Spleen (tissue), 13 donors: ENCODE measurements at places on chromosomes 1 and 21. TPM values are rescaled to one million over a fixed set of nuclear protein-coding genes. Genes with fewer than 3 reads are reported as not detected.

- DNase-seq: no peak
These were observed 132.1 kb downstream of the TGFBR3 start for GRCh38 chr1:91753878-91754277.

DNA sequence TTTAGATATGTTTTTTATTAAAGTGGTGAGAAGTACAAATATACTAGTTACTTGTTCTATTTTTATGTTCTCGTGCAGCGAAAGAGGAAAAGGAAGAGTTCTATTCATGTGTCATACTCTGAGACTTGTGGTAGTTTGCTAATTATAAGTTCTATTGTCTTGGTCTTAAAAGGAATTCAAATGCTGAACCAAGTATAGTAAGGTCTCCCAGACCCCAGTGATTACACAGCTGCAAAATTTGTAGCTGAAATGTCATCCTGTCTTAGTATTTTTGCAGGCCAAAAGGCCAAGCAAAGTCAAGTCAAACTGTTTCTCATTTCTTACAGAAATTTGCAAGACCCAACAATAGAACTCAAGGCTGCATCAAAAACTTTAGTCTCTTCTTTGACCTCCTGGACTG lies 268.7 kb downstream of the CHRM3 start:
- no peak for DNase-seq

- no peak for DNase-seq
These were observed 102.3 kb upstream of the LMO4 start for GRCh38 chr1:87226341-87226760.

DNA sequence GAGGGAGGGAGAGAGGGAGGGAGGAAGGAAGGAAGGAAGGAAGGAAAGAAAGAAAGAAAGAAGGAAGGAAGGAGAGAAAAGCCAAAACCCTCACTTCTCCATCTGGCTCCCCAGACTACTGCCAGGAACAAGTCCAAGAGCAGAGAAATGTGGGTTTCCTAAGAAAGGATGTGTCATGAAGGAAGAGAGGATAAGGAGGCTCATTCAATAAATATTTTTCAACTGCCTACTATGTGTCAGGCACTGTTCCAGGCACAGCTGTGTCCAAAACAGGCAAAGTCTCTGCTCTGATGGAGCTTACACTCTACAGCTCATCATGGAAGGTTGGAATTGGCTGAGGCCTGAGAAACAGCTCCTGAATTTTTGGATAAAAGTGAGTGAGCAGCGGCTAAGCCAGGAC lies 42.6 kb upstream of the ATP2B4 start:
- DNase-seq: no peak

GRCh38 chr1:193113992-193114332 lies 7.9 kb upstream of the CDC73 start:
- no peak for DNase-seq

DNA sequence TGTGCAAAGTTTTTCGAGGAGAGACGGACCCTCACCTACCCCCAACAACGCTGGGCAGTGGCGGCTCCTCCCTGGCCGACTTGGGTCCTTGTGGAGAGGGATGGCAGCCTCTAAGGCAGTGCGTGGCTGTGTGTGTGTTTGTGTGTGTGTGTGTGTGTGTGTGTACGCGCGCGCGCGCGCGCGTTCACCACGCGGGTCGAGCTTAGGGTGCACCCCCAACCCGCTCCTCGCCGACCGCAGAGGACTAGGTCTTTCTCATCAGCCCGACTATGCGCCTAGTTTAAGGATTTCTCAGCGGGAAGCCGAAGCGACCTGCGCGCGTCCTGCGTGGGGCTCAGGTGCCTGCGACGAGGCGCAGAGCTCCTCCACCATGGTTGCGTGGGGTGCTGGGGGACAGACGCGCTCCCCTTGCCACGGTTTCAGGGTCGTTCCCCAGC lies 940 bp downstream of the SOX13 start:
- no peak for DNase-seq

GRCh38 chr1:82927753-82928152 lies 1071.2 kb downstream of the TTLL7 start:
- DNase-seq: no peak

DNA sequence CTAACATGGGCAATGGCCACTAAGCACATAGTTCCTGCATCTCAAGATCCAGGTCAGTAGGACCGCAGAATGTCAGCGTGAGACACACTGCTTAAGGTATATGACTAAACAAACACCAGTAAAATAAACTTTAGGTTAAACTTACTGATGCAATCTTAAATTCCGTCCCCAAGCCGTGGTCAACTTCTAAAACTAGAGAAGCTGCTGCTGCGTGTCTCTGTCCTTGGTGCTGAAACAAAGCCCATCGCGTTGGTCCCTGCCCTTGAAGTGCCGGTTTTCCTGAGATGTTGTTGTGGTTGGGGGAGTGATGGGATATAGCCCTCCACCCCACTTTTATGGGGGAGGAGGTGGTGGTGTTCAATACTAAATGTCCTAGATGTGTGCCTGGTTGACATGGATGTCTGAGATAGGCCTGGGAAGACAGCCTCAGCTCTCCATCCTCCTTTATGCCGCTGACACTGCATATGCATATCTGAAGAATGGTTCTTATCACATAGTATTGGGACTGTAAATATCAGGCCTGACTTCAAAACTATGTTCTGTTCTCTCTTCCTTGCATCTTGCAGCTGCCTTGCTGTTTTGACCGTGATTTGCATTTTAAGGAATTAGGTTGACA lies 72.0 kb upstream of the KCNA3 start:
- no peak for DNase-seq

DNA sequence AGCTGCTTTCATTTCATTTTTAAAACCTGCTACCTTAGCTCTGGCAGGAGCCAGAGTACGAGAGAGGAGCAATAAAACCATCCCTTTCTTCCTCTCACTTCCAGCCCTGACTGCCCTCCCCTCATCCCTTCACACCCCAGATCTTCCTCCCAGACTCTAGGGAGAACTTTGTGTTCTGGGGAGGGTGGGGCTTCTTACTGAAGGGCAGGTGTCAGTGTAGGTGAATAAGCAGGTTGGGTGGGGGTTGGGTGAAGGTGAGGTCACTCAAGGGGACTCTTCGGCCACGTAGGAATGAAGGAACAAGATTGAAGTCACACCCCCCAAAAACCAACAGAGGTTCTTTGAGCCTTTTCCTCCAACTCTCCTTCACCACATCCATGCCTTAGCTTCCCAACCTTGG lies 88.9 kb downstream of the CD58 start:
- DNase-seq: no peak

- no peak for DNase-seq
These were observed 103.6 kb upstream of the GPR52 start for GRCh38 chr1:174344162-174344561.

DNA sequence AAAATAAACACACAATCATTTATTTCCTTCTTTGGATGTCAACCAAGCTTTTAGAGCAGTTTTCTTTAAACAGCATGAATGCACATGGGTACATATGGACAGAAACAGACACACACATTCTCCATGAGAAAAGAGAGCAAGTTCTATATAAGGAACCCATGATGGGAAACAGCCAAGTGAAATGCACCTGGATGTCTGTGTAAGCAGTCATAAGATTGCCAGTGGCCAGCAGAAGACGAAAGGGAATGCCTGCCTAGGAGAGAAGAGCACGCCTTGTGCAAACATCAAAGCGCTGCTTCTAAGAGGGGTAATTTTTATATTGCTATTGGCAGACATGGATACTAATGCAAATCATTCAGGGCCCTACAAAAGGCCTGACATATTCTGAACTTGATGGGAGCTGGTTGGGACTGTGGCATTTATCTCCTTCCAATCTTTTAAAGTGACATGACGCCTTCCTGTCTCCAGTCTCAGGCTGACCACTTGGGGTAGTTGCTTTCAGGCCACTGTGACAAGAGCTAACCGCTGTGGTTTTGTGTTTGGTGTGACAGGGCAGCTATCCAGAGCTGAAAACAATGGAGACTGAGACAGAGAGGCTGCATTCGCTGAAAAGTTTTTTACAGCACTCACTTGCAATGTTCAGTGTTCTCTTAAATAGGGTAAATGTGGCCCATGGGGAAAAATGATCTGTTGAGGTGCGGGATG lies 75.0 kb upstream of the DPT start:
- no peak for DNase-seq

- no peak for DNase-seq
These were observed 258.1 kb downstream of the SDCCAG8 start for GRCh38 chr1:243513726-243514491.

- DNase-seq: no peak
These were observed 503 bp upstream of the PIGM start for GRCh38 chr1:160032165-160032820.

DNA sequence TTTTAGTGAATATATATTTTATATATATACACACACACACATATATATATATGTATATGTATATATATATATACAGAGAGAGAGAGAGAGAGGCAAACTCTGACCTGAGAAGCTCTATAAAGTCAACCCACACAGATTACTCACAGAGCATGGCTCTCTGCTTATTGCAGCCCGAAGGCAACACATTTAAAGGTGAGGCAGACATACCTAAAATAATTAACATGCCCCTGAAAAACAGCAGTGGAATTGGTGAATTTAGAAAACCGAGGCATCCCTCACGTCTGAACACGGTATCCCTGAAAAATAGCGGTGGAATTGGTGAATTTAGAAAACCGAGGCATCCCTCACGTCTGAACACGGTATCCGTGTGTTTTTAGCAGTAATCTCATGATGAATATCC lies 228.2 kb downstream of the KIF26B start:
- no peak for DNase-seq

GRCh38 chr1:207316141-207316540 lies 5.3 kb upstream of the CD55 start:
- no peak for DNase-seq

GRCh38 chr1:20484519-20485462 lies 1.2 kb downstream of the CAMK2N1 start:
- no peak for DNase-seq

DNA sequence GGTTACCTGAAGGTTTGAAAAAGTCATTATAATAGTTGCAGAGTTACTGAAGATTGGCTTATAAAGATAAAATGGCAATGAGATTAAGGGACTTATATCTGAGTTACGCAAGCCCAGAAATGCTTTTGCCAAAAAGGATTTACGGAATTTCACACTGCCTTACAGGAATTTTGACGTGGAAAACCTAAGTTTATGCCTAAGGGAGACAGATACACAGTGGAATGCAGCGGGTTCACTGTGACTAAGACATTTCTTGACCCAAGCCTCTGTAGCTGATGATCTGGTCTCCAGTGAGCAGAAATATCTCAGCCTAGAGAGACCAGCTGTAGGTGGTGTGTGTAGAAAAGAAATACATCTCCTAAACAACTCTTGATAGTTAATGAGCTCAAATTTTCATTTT lies 10.1 kb upstream of the EXO1 start:
- no peak for DNase-seq

DNA sequence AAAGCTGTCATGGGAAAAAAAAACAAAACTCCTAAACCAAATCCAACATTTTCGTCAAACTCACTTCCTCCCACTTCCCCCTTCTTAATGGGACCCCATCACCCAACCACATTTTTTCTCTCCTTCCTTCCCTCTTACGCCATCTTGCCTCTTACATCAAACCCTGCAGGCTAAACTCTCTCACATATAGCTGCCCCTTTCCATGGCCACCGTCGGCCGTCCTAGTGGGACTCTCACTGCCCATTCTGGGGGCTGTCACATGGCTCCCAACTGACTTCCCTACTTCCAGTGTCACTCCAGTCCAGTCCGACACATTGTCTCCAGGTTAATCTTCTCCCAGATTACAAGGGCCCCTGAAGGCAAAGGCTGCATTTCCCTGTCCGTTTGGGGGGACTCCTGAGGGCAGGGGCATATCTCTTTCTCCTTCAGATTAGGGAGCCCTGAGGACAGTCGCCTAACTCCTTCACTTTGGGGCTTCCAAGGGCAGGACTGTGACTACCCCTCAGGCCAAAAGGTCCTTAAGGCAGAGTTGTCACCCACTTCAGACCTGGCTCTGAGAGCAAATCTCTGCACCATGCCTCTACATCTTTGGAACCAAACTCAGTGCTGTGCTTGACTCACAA lies 658 bp downstream of the UBXN11 start:
- DNase-seq: no peak

DNA sequence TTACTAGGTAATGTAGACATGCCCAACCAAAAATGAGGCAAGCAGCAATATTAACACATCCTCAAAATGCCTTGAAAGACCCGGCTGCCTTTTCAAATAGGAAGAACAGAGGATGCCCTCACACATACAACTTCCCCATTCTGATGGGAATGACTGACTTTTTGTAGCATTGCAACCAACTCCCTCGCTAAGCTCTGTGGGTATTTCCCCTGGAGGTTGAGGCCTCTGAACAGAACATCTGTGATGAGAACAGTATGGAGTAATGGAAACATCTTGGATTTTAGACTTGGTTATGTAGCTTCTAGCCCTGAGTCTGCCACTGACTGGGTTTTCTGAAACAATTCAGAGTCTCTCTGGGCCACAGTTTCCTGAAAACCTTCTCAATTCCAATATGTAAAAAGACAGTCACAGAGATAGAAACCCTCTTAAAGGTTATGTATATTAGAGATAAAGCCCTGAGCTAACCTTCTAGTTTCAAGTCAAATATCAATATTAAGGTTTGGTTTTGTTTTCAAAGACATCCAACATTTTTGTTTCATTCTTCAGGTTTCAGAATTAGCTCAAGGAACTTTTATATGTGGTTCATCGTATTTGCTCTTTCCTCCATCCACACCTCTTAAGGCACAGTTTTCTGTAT lies 311.5 kb downstream of the SETD4 start:
- no peak for DNase-seq

DNA sequence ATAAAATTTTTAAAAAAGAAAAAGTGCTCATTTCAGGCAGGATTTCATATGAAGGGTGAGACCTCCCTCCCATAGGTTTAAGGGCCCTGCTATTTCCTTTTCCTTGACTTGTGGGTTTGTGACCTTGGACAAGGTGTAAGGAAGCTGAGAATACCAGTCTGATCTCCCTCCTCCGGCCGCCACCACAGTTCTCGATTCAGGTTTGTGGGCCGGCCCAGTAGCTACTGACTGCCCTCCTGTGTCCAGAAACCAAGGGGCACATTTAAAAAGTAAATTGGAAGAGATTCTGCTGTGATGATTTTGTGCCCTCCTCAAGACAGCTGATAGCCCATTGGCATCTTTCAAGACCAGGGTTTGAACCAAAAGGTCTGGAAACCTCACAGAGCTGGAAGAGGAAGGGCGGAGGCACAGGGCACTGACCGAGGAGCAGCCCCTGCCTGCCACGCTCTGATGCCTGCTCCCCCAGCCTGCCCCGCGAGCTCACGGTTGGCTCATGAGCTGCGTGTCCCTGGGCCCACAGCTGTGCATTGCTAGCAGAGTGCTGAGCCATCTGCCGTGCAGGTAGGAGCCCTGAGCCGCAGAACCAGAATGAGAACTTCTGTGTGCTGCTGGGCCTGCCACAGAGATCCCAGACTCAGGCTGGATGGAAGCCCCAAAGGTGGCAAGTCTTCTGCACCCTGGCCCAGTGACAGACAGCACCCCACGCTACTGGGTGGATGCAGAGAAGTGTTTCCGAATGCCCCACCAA lies 348.7 kb downstream of the NPHP4 start:
- no peak for DNase-seq

- DNase-seq: no peak
These were observed 110.1 kb downstream of the MRPS6 start for GRCh38 chr21:34183331-34183928.

Gene ABCG1
- 101 TPM for total RNA-seq

Gene C1orf21
- 39.5 TPM for total RNA-seq

Gene SAMD11
- 15.9 TPM for total RNA-seq

Gene HSPG2
- total RNA-seq: 178 TPM

Gene TFF2
- total RNA-seq: not detected

Gene NRAS
- 33.6 TPM for total RNA-seq
